ENCODE measurements at places on chromosomes 6 and 20.
A peak's percentile ranks its signal among the peaks of the same experiment; 100 is the strongest.

DNA sequence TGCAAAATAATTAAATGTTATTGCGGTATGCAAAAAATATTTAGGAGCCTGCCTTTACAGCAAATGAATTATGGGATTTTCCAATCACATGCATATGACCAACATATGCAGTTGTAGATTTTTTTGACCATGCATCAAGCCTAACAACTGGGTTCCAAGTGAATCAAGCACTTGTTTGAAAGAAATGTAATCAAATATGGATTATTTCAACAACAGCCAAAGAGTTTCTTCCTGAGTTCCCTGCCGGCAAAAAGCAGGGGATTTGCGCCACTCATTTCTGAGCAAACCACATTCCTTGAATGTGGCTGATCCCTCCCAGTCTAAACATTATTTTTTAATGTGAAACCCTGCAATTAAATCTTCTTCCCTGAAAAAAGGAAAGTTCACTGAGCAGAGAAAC is 100.1 kb upstream of the ADTRP start:
- DNase-seq, result no peak

- no peak for DNase-seq
Observed at GRCh38 chr6:125099211-125100073, 54.1 kb upstream of the TPD52L1 start.

- no peak for DNase-seq
Observed at GRCh38 chr20:58790454-58790853, 60.2 kb downstream of the GNAS-AS1 start.

DNA sequence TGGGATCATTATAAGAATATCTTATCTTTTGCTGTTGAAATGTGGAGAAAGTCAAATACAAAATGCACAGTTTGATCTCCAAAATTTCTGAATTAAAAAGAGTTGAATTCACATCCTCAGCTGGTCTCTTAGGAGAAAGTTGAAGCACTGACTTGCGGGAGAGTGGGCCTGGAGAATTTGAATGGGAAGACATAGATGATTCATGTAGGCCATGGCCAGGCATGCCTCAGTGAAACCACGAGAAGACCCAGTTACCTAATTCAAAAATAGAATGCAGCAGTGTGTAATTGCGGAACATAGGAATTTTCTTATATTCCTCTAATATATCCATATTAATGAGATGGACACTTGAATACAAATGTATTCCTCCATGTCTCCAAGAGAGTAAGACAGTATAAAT is 53.0 kb upstream of the DTNBP1 start:
- DNase-seq, result no peak

DNA sequence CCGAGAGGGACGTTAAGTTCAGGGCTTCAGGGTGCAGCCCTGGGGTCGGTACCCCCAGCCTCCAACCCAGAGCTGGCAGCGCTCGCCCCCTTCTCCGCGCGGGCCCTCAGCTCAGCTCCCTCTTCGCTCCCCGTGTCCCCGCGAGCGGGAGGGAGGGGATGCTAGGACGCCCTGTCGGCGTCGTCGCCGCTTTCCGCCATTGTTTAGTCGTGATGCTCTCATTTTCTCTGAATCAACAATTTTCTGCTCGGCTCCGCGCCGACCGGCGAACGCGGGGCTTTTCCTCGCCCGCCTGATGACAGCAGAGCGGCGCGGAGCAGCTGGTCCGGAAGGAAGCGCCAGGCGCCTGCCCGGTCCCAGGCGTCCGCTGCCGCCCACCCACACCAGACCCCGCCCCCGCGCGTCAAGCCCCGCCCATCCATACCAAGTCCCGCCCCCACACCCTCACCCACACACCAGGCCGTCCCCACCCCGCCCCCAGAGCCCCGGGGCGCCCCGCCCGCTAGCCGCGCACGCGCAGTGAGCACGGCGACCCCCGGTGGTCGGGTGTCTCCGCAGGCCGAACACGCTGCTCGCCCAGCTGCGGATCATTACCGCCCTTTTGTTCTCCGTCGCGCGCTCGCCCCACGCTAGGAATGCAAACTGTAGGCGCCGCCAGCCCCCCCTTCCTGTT is 50.1 kb upstream of the SLC32A1 start:
- DNase-seq, result peak; percentile 40

DNA sequence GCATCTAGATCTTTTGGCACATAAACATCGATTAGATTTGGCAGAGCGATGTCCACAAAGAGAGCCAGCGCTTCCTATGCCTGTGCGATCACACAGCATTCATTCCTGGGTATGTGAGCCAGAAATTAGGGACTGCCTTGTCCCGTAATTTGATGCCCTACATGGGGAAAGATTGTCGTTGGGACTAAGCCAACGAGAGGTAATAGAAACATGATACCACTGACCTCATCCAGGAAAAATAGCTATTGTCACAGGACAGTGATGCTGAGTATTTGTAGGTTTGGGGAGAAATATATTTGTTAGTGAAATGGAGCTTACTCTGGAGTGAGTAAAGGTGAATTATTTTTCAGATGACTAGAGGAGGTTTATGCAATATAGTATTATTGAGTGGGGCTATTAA is 154.0 kb downstream of the TSHZ2 start:
- no peak for DNase-seq

DNA sequence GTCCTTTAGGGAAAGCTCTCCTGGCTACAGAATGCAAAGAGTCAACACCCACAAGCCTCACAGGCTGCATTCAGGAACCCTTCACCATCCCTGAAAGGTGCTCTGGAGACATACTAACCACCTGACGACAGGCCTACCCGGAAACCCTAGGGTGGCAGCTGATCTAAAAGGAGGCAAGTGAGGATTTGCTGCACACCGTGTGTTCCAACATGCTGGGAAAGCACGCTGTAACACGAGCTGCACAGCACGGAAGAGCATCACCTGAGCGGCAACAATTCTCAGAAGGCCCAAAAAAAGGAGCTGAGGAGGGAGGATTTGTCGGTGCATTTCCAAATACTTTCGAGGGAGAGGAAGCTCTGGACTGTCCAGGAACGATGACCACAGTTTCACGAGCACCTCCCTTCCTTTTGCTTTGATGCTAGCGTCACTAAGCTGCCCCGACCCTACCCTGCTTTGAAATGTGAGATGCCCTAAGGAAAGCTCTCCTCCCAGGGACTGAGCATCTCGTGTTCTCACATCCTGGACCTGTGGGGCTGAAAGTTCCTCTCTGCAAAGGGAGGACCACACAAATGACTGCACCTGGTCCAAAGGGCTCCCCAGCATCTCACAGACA is 87.0 kb downstream of the PPP1R3G start:
- no peak for DNase-seq

DNA sequence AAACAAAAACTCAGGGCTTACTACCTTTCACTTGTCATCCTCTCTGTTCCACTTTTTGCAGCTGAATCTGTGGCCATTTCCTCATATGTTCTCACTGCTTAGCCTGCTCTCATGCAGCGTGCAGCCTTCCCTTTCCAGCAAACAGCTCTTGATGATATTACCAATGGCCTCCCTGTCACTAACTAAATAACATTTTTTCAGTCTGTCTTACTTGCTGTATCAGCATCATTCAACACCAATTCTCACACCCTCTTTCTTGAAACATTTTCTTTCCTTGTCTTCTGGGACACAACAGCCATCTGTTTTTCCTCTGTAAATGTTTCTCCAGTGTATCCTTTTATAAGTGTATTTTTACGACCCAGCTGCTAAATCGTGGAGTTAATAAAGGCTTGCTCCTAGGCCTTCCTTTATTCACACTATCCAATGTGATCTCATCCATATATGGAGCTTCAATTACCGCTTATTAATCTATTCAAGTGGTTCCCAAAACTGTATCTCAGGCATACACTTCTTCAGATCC is 523.6 kb upstream of the RNF217 start:
- no peak for DNase-seq

DNA sequence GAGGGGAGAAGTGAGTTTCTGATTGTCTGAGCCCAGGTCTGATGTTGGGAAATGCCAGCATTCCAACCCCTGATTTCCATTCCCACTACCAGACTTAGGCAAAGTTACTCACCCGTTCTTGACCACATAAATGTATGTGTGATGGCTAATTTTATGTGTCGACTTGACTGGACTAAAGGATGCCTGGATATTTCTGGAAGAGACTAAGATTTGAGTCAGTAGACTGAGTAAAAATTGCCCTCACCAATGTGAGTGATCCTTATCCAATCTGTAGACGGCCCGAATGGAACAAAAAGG is 95.8 kb upstream of the TAB2 start:
- DNase-seq, result no peak

DNA sequence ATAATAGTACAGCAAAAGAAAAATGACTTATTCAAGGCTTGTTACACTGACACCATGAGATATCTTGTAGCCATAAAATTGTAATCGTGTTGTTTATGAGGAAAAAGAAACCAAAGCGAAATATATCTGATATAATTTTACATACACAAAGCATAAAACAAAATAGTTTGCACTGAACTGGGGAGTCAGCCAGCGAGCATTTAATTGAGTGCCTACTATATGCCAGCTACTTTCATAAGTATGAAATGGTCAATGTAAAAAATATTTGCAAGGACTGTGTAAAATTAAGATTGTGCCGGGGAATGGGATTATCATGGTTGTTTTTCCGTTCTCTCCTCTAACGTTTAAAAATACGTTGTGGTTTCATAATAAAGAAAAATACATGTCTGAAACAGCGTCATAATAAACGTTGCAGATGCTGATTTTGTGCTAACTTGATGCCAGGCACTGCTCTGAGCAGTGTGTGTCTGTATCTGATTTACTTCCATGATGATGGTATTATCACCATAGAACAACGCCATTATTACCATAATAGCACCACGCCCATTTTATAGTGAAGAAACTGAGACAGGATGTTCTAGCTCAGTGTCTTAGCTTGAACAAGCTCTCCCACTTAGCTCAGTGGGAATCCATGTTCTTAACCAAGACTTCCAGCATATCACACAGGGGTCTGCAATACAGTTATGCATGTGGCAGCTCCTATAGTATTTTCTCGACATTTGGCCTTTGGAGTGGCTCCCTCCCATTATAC is 144.6 kb downstream of the BCAS1 start:
- no peak for DNase-seq

- peak; percentile 21 for DNase-seq
Observed at GRCh38 chr20:32993496-32994050, 10.7 kb downstream of the SUN5 start.

DNA sequence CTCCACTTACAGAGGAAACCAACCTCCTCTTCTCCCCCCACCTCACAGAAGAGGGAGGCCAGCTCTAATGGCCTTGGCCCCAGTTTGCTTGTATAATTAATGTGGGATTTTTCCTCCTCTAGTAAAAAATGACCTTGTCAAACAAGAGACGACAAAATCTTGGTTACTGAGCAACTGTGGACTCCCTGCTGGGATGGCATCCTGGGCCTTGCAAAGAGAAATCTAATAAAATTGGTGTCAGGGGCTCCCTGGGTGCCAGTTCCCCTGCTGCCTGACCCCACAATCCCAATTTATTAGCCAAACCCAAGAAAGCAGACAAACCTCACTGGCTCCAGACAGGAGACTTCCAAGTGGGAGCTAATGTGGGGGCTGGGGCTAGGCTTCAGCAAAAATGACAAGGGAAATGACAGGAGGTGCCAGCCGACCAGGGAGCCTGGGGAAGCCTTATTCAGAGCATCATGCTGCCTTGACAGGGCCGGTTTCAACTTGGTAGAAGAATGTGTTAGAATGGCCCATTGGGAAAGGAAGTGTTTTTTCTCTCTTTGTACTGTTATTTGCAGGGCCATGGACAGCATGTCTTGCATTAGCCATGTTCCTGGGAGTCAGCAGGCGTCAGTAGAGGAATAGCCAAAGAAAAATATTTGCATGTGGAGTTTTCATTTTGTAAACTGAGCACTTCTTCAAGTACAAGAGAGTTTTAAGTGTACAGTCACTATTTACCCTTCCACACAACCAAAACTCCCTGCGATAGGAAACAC is 816.9 kb downstream of the DHX35 start:
- DNase-seq, result no peak

- no peak for DNase-seq
Observed at GRCh38 chr6:53702316-53702715, 36.8 kb upstream of the KLHL31 start.

DNA sequence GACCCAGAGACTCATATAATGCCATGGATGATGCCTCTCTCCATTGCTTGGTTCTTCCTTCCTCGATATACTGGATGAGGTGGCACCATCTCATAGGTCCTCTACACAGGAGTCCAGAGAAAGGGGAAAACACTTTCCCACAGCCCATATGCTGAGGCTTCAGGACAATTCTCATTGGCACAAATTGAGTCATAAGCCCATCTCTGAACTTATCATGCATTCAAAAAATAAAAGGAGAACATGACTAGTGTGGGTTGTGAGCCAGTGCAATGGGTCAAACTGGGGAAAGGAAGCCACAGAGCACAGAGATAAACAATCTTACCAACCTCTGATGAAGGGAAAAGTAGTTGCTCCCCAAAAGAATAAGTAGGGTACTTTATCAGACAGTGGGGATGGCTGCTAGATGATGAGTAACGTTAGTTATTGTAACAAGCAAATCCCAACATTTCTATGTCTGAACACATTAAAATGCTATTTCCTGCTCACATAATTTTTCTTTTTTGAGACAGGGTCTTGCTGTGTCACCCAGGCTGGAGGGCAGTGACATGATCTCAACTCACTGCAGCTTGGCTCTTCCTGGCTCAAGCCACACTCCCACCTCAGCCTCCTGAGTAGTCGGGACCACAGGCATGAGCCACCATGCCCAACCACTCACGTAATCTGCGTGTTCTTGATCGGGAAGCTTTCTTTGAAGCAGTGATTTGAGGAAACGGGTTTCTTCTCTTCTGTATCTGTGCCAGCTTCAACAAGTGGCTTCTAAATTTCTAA is 27.0 kb downstream of the SOD2 start:
- DNase-seq, result no peak

- no peak for DNase-seq
Observed at GRCh38 chr6:170063851-170064602, 226.9 kb downstream of the DLL1 start.

GRCh38 chr20:53597030-53597482 is 3.4 kb upstream of the ZNF217 start:
- DNase-seq, result no peak

DNA sequence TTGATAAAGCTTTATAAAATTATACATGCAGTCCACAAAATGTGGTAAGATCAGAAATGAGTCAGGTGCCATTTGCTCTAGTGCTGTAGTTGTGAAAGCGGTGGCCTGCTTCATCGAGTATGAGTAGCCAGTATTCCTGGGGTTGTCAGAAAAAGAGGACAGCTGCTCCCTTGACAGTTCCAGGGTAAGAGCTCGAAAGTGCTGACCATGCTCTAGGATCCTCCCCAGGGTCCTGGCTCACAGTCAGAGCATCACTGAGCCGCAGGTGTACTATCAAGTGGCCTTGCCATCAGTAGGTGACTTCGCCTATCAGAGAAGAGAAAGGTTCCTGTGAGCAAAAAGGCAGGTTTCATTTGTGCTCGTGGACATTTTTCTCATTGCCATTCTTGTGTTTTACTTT is 3.6 kb downstream of the BTBD3 start:
- DNase-seq, result no peak

DNA sequence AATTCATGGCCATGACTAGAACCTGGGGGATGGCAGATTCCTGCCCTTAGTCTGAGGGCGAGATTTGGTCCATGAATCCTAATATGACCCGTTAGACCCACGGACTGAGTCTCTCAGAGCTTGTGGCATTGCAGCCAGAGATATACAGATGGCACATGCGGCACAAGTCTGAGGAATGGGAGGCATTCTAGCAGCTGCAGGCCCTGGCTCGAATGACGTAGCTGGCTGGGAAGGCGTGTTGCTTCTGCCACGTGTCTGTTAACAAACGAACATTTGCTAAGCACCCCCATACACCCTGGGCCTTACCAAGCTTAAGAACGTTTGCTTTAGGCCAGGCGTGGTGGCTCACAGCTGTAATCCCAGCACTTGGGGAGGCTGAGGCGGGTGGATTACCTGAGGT is 68.0 kb downstream of the CD164 start:
- DNase-seq, result no peak

All from stimulated activated CD8-positive, alpha-beta memory T cell treated with anti-CD3 and anti-CD28 coated beads, Interleukin-15, amount 100 ng/mL, for 4 hours (primary cell).